NCI-H2029 (cell line): ENCODE measurements at places on chromosomes 3 and 15.
A peak's percentile ranks its signal among the peaks of the same experiment; 100 is the strongest.

GRCh38 chr3:125479091-125479490, 40.9 kb downstream of the SNX4 start:
- no peak for DNase-seq

- no peak for DNase-seq
These were observed 230.0 kb upstream of the TBC1D5 start for GRCh38 chr3:17972476-17972875.

- DNase-seq, result no peak
These were observed 271.4 kb downstream of the THSD4 start for GRCh38 chr15:71386448-71387236.

GRCh38 chr3:17040990-17041377, 156.2 kb downstream of the PLCL2 start:
- DNase-seq, result no peak

GRCh38 chr3:133883641-133884040, 12.0 kb downstream of the RAB6B start:
- no peak for DNase-seq

- no peak for DNase-seq
These were observed 11.0 kb upstream of the USP3 start for GRCh38 chr15:63493436-63493835.

GRCh38 chr3:112482675-112483074, 16.6 kb downstream of the BTLA start:
- no peak for DNase-seq

- no peak for DNase-seq
These were observed 154.3 kb upstream of the BHLHE40 start for GRCh38 chr3:4824926-4825325.

DNA sequence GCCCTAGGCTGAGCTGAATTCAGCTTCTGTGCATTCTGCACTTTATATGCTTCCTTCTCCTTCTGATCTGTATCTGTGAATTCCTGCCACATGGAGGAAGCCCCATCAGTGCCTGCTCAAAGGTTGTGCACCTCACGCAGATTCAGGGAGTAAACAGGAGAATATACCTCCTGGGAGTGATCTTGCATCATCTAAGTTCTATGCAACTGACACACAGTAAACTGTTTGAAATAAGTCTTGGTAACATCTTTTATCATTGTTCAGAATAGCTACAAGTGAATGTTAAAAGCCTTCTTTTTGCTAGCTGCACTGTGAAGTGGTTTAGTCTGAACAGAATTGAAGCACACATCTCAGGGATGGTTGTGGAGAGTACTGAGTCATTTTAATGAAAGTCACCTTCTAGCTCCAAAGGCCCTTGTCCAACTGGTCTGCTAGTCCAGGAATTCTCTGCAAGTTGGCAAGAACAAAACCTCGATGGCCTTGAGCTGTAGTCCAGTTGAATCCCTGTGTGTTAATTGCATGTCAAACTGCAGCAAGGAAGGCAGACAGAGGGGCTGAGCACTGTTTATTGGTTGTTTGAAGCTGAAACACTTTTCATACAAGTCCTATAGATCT, 215.0 kb downstream of the WNT5A start:
- no peak for DNase-seq

DNA sequence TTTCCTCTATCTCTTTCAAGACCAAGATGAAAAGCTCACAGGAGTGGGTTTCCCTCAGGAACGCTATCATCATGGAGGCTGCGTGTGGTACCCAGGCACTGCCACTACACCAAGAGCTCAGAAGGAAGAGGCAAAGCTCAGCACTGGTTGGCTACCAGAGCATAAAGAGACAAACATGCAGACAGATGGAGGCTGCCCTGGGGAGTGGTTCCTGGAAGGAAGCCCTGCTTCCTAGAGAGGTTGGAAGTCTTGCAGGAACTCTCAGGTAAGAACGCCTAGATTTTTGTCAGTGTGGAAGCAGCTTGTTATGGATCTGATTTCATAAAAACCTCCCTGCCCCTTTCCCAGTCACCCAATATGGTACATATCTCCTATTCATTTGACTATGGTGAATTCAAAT, 49.9 kb upstream of the ADCY5 start:
- no peak for DNase-seq

- DNase-seq, result peak; percentile 25
These were observed 39.7 kb downstream of the GLDN start for GRCh38 chr15:51380999-51381806.

- no peak for DNase-seq
These were observed 34.5 kb downstream of the P3H2 start for GRCh38 chr3:190086191-190086590.

- peak; percentile 73 for DNase-seq
These were observed at the start of gene CCNDBP1 for GRCh38 chr15:43185157-43186002. Gene CCNDBP1 (plus strand): TSS chr15:43185403. CDS start chr15:43185499, 96 bp downstream.

DNA sequence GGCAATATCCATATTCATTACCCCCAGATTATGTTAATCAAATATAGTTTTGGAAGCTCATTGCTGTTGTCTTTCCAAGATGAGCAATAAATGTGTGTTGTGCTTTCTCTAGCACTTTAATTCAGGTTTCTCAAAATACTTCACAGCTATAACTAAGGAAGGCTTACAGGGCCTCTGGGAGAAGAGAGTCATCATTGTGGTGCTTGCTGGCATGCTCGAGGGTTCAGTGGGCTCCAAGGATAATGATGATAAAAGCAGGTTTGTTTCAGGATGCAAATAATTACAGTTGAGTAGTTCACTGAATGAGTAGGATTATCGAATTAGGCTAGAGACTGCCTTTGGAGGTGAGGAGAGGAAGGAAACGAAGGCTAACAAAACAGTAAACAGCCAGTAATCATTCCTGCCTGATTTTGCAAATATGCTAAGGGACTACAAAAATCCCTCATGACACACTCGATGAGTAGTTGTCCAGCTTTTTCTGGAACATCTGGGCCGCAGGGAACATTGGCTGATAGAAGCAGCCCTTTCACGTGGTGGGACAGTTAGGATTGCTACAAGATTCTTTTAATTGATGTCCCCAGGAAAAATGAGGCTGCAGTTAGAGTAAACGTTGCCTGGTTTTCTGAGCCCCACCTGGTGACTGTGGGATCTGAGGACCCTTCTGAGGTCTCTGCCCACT, 54.1 kb downstream of the SLC7A14 start:
- DNase-seq, result no peak

DNA sequence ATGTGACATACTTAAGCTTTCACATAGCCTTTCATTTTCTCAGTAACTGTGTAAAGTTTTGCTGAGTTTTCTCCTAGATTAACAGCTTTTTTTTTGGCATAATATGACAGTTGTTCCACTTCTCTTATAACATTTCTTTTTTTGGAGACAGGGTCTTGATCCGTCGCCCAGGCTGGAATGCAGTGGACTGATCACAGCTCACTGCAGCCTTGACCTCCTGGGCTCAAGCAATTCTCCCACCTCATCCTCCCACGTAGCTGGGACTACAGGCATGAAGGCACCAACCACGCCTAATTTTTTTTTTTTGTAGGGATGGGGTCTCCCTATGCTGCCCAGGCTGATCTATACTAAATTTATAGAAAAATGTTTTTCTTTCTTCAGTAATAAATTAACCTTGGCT, 30.1 kb downstream of the DLG1 start:
- DNase-seq, result no peak

DNA sequence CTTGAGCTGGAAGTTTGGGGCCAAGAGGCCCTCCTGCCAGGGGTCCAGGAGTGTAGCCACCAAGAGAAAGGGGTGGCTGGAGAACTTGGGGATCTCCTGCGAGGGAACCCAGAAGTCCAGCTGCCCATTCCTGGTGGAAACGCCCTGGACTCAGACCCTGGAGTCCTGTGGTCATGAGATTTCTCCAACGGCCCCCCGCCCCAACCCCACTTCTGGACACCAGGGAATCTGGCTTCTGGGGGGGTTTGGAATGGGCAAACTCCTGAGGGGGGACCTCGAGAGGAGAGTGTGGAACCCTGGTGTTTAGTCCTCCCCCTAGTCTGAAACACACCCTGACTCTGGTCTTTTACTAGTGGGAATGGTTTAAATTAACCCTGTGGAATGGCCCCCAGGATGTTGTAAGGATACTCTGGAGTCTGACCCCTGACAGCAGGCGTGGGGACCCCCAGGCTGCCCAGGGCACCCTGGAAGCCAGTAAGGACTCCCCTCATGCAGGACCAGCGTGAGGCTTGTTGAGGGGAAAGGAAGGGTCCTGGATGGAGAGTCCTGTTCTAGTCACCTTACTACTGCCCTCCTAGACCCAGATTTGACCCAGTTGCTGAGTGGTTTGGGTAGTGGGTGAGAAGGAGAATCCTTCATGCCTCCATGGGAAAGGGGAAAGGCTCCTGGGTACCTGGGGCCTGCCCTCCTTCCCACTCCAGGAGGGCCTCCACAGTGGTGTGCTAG, 540 bp downstream of the KLHDC8B start:
- no peak for DNase-seq

DNA sequence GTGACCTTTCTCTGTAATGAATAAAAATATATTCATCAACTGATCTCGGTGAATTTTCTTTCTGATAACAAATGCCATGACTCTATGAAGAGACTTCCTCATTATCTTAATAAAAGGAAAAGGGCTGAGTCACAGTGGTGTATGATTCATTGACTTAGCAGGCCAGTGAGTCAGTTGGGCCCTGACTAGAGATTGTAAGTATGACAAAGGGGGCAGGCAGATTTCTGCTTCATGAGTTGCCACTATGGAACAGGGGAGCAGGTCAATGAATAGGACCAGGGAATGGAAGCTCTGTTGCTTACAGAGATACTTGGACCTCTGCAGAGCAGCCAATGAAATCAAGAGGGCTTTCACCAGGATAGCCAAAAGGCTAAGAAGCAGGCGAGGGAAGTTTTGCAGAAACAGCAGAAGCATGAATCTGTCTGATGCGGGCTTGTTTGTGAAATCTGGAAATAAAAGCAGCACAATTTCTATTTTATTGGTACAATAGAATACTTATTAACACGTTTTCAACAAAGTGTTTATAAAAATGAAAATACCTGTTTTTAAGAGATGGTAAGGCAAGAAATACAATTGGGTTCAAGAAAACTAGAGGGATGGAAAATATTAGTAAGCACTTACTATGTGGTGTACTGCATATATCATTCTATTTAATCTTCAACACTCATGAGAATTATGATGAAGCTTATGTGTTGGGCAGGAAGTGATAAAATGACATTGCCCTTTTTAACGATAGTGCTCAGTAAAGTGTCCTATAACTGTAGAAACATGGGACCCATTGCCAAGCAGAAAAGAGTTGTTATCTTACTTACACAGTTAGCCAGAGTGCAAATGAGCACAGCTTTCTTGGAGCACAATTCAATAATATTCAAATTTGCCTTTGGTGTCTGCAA, 169.8 kb upstream of the MYRIP start:
- DNase-seq, result no peak

DNA sequence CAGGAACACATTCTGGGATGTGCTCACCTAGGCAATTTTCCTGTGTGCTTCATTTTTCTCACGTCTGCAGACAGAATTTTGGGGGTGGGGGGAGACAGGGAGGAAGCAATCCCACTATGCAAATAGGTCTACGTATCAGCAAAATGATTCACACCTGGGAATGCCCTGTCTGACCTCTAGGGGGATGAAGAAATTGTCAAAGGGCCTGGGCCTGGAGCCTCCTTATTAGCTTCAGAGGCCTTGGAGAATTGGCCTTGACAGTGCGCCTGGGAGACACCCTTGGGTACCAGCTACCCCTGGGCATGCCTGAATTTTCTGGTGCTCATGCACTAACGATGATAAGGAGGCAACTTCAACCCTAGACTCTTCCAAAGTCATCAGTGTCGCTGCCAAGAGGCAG, 207.5 kb downstream of the CADPS start:
- DNase-seq, result no peak

GRCh38 chr15:59140422-59141226, 35.7 kb downstream of the CCNB2 start:
- no peak for DNase-seq

GRCh38 chr3:56916716-56917360, 115.1 kb upstream of the ARHGEF3 start:
- DNase-seq, result no peak

GRCh38 chr15:87224404-87224803, 1032.1 kb downstream of the NTRK3 start:
- DNase-seq, result no peak

- no peak for DNase-seq
These were observed 253.7 kb upstream of the THBS1 start for GRCh38 chr15:39327005-39327730.

DNA sequence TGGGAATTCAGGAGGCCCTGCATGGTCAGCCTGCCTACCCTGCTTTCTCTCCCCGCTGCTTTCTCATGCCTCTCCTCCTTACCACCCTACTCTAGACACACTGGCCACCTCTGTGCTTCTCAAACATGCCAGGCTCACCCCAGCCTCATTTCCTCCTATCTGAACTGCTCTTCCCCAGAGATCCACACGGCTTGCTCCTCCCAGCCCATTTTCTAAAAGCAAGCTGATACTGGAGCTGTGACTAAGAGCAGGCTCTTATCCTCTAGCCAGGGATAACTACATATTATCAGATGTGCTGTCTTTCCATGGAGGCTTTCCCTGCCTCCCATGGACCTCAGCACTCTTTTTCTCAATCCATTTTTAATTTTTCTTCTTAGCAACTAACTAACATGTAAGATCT, 85.9 kb downstream of the BOC start:
- DNase-seq, result no peak

DNA sequence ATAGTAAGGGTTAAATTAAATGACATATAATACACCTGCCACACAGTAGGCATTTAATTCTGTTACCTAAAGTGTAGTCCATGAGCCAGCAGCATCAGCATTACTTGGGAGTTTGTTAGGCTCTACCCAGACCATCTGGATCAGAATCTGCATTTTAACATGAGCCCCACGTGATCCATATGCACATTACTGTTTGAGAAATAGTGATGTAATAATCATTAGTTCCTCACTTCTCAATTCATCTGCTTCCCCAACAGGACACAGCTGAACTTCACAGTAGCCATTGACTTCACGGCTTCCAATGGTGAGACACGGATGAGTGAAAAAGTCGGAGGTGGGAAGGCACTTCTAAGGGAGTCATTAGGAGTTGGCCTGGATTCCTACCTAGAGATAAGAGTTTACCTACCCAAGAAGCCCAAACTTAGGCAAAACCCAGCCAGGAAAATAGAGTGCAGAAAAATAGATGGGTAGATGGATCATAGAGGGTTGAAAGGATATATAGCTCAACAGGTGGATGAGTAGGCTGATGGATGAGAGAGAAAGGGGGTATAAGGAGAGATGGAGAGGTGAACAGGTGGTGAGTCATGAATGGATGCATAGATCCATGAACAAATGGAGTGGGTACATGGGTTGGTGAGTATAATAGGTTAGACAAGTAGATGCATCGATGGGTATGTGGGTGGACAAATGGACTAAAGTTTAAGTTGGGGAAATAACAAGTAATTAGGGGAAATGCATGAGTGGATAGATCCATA, 13.3 kb downstream of the CPNE9 start:
- DNase-seq, result no peak

- no peak for DNase-seq
These were observed 63.7 kb upstream of the TPRG1 start for GRCh38 chr3:189108067-189108466.

GRCh38 chr3:61903931-61904657, 342.7 kb downstream of the PTPRG start:
- DNase-seq, result no peak

DNA sequence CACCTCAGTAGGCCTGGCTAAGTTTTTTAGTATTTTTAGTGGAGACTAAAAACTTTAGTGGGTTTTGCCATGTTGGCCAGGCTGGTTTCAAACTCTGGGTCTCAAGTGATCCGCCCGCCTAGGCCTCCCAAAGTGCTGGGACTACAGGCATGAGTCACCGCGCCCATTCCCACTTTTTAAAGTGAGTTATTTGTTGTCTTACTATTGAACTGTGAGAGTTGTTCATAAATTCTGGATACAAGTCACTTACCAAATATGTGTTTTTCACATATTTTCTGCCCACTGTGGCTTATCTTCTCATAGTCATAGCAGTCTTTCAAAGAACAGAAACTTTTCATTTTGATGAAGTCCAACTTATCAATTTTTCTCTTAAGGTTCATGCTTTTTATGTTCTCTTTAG, 29.9 kb upstream of the SPSB4 start:
- DNase-seq, result no peak
